ENCODE measurements at places on chromosomes 6 and 20.

DNA sequence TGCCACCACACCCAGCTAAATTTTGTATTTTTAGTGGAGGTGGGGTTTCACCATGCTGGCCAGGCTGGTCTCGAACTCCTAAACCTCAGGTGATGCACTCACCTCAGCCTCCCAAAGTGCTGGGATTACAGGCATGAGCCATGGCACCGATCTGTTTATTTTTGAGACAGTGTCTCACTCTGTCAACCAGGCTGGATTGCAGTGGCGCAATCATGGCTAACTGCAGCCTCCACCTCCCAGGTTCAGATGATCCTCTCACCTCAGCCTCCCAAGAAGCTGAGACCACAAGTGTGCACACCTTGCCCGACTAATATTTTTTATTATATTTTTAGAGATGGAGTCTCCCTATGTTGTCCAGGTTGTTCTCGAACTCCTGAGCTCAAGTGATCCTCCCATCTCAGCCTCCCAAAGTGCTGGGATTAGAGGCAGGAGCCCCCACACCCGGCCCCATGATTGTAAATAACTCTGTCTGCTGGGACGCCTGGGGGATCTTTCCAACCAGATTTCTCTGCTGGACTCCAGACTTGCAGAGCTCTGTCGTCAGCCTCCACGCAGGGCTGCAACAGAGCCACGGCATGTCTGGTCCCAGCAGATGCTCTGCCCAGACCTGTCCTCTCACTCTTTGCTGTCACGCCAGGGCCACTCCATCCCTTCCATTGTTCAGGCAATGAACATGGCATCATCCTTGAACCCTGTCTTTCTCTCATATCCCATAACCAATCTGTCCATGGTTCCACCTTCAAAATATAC lies 25.3 kb downstream of the SYNJ2 start:
- no peak for DNase-seq

DNA sequence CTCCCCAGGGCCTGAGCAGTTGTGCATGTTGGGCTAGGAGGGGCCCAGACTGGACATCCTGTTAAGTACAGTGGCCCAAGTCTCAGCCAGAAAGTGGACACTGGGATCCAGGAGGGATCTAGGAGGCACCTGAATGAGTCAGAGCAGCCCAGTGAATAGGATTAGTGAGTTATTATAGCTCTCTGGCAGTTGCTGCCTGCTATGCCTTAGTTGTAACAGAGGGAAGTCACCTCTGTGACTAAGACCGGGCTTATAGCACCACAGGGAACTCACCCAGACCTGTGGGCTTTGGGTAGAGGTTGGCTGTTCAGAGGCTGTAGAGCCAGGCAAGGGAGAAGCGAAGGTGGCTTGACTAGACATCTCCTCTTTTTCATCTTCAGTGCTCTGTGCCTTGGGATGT lies 39.0 kb upstream of the AAR2 start:
- no peak for DNase-seq

- DNase-seq, result peak; percentile 85
Measured at GRCh38 chr6:148973538-148974208, 226.8 kb downstream of the UST start.

- DNase-seq, result no peak
Measured at GRCh38 chr6:35170891-35171290, 29.8 kb upstream of the TCP11 start.

GRCh38 chr20:4720041-4720976 lies 1.4 kb upstream of the PRND start:
- peak; percentile 89 for DNase-seq

DNA sequence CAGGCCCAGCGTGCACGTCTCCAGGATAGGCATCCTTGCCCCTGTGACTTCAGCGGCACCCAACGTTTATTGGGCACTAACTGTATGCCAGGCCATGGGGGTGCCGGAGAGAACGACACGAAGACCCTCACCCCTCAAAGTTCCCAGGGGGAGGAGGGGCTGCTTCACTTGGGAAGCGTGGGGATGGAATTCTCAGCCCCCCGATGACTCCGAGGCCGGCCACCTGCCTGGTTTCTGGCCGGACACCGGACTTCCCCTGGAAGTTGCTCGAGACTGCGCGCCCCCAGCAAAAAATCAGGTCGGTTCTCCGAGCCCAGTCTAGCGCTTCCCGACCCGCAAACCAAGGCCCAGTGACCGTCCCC lies 275 bp upstream of the MAVS start:
- no peak for DNase-seq

GRCh38 chr6:152529369-152529768 lies 107.8 kb downstream of the SYNE1 start:
- DNase-seq, result no peak

All from muscle of leg (tissue), 16 donors.